ENCODE measurements at places on chromosomes 3 and 15. TPM values are rescaled to one million over a fixed set of nuclear protein-coding genes. Genes with fewer than 3 reads are reported as not detected.

- no peak overlapping the region for H3K4me3 ChIP-seq
- no peak overlapping the region for H3K27ac ChIP-seq
- H3K36me3 ChIP-seq: no peaks in the 10 kb centered on the region
- no peaks in the 10 kb centered on the region for H3K27me3 ChIP-seq
- no peaks in the 10 kb centered on the region for H3K4me1 ChIP-seq
- DNase-seq: no peak
These were observed 204.2 kb upstream of the PROK2 start for GRCh38 chr3:71989165-71989564.

DNA sequence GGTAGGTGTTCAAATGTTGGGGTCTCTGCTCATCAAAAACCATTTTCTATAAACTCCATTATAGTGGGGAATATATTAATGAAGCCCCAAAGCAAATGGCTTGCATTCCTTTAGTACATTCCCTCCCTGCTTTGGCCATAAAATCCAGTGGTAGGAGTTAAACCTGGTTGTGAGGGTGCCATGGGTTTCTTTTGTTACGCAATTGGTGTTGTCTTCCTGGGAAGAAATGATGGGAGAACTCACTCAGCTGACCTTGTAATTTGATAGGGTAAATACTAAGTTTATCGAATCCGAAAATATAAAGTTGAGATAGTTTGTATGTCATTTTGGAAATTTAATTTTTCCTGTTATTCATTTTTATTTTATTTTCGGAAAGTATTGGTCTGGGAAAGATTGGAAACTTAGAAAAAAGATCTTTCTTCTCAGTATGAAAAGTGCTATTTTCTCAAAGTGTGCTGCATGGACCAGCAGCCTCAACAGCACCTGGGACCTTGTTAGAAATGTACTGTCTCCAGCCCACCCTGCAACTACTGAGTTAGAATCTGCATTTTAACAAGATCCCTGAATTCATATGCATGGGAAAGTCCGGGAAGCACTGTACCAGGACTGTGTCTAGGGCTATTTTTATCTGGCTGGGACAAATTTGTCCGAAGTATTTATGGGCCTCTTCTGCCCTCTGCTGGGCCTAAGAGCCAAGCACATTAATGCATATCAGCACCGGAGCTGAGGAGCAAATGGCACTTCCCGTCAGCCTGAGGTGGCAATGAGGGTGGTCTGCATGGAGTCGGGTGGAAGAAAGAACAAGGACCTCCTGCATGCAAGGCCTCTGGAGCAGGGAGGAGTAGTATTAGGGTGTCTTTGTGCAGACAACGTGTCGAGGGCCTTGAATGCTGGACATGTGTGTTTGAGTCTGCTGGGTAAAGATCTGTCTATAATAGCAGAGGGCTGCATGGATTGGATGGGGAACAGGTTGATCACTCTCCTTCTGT, 54.7 kb downstream of the FAM81A start:
- H3K36me3 ChIP-seq: no peaks in the 10 kb centered on the region
- H3K4me1 ChIP-seq: no peaks in the 10 kb centered on the region
- no peak overlapping the region for H3K27ac ChIP-seq

DNA sequence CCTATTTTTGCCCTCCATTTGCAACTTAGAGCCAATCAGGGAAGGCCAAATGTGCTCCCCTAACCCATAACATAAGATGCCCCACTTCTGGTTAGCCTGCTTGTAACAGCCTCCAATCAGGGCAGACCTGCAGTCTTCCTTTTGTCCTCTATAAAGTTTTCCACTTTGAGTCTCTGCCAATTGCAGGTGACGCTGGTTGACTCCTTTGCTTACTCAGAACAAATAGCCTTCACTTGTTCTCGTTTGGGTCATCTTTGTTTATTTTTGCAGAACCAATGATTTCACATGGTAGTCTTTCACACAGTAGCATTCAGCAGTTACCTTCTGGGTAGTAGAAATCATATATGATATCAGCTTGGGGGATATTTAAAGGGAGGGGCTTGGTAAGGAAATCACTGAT, 225.6 kb downstream of the MINAR1 start:
- H3K4me1 ChIP-seq: no peaks in the 10 kb centered on the region
- H3K27me3 ChIP-seq: no peaks in the 10 kb centered on the region
- H3K36me3 ChIP-seq: no peaks in the 10 kb centered on the region

Gene MYRIP
- 12.7 TPM for total RNA-seq

Gene XYLB
- total RNA-seq: 0.43 TPM

Gene ZBTB47
- 69.3 TPM for total RNA-seq

DNA sequence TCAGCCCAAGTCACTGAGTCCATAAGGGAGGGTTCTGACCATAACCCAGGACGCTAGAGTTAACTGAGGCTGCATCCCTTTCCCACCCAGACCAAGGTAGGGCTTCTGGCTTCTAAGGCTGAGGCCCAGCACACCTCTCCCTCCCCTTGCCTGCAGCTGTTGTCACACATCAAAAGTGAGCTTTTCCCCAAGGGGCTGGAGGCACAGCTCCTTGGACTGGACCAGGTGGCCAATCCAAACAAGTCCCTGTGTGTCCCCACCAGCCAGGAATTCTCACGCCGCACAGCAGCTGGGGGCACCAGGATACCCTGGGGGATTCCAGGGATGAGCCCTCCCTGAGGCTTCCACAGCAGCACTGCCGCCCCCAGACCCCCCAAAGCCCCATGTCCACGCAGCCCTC, 22.3 kb upstream of the ISLR2 start:
- no peak overlapping the region for H3K27ac ChIP-seq
- H3K36me3 ChIP-seq: no peaks in the 10 kb centered on the region
- H3K27me3 ChIP-seq: no peaks in the 10 kb centered on the region
- H3K4me3 ChIP-seq: no peak overlapping the region
- no peak for DNase-seq

- H3K27me3 ChIP-seq: no peaks in the 10 kb centered on the region
- no peaks in the 10 kb centered on the region for H3K36me3 ChIP-seq
- no peaks in the 10 kb centered on the region for H3K4me1 ChIP-seq
- H3K4me3 ChIP-seq: no peak overlapping the region
- peak overlapping the region; percentile 31 for H3K27ac ChIP-seq
These were observed 97.3 kb upstream of the LRIG1 start for GRCh38 chr3:66598168-66598567.

DNA sequence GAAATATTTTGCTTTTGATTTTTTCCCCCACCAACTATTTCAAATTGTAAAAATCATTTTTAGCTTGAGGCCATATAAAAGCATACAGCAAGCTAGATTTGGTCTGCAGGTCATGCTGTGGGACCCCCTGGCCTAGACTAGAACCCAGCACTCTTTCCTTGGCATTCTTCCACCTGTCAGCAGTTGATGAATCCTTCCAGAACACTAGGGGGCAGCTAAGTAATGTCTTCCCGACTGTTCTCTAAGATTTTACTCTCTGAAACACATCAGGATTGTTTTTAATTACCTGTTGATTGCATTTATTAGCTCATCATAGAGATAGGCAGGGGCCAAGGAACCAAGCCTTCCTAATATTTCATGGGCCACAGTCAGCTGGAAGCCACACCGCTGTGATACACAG, 174.5 kb downstream of the CACNA1D start:
- H3K4me3 ChIP-seq: no peak overlapping the region
- no peaks in the 10 kb centered on the region for H3K36me3 ChIP-seq
- no peak overlapping the region for H3K27ac ChIP-seq
- no peak for DNase-seq
- no peaks in the 10 kb centered on the region for H3K4me1 ChIP-seq
- no peaks in the 10 kb centered on the region for H3K27me3 ChIP-seq

Gene SNX33
- 53.5 TPM for total RNA-seq

- no peak for DNase-seq
- no peaks in the 10 kb centered on the region for H3K4me1 ChIP-seq
- H3K36me3 ChIP-seq: no peaks in the 10 kb centered on the region
- no peak overlapping the region for H3K27ac ChIP-seq
- H3K4me3 ChIP-seq: no peak overlapping the region
These were observed 12.8 kb downstream of the LRRC28 start for GRCh38 chr15:99264125-99264524.

DNA sequence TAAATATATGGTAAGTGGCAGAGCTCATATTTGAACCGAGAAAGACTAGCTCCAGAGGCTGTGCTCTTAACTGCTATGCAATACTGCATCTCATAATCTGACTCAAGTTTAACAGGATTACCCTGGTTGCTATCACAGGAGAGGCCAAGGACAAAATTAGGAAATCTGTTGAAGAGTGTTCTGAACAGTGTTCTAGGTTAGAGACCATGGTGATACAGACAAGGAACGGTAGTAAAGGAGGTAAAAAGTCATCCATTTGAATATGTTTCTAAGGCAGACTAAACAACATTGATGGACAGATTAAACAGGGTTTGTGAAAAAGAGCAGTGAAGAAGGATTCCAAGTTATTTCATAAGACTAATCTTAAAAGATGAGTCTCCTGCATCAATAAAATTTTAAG, 22.1 kb downstream of the PLOD2 start:
- peak overlapping the region; percentile 16 for H3K27ac ChIP-seq
- H3K4me3 ChIP-seq: no peak overlapping the region
- no peaks in the 10 kb centered on the region for H3K36me3 ChIP-seq
- H3K4me1 ChIP-seq: peaks cover 45% of the 10 kb centered on the region

DNA sequence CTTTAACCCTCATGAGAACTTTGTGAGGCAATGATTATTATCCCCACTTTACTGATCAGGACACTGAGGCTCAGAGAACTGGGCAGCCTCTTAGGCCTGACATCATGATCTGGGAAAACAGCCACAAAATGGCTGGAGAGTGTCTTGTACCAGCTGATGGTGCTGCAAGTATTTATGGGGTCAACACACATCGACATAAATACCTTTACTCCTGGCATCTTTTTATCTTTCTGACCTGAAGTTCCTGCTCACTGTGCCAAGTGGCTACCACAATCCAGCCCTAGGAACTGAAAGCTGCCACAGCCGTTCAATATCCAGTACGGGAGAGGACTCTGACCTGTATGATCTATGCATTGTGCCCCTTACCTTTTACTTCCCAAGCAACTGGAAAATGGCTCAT, 29.2 kb upstream of the MUC13 start:
- no peak overlapping the region for H3K27ac ChIP-seq
- no peaks in the 10 kb centered on the region for H3K4me1 ChIP-seq

GRCh38 chr3:40290396-40290795, 19.1 kb upstream of the EIF1B start:
- no peaks in the 10 kb centered on the region for H3K36me3 ChIP-seq
- no peaks in the 10 kb centered on the region for H3K4me1 ChIP-seq
- DNase-seq: no peak
- no peak overlapping the region for H3K27ac ChIP-seq

Gene TEX55
- not detected for total RNA-seq

Gene IQCF5
- not detected for total RNA-seq

GRCh38 chr3:156606729-156607128, 51.8 kb upstream of the SSR3 start:
- no peaks in the 10 kb centered on the region for H3K27me3 ChIP-seq
- no peaks in the 10 kb centered on the region for H3K36me3 ChIP-seq
- DNase-seq: no peak
- peaks cover 4% of the 10 kb centered on the region for H3K4me1 ChIP-seq

Gene SOX14
- not detected for total RNA-seq

Gene PLOD2
- 41.3 TPM for total RNA-seq

GRCh38 chr3:138468886-138469285, 34.5 kb downstream of the ESYT3 start:
- H3K4me3 ChIP-seq: no peak overlapping the region
- DNase-seq: no peak
- no peaks in the 10 kb centered on the region for H3K27me3 ChIP-seq
- H3K36me3 ChIP-seq: no peaks in the 10 kb centered on the region

DNA sequence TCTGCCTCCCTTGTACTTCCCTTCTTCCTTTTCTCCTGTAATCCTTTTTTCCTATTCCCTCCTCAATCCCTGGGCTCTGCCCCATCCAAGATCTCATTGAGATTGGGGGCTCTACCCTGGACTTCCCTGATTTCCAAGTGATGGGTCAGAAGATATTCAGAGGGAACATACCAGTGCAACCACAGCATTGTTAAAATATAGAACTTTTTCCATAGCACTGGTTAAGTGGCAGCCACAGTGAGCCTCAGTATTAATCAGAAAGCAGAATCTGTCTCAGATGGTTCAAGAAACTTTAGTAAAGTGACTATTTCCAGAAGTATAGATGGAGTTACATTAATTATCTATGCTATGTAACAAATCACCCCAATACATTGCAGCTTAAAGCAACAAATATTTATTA, 18.7 kb upstream of the SCN10A start:
- no peak for DNase-seq
- H3K27me3 ChIP-seq: no peaks in the 10 kb centered on the region
- H3K4me3 ChIP-seq: no peak overlapping the region
- H3K4me1 ChIP-seq: peaks cover 10% of the 10 kb centered on the region
- peak overlapping the region; percentile 28 for H3K27ac ChIP-seq
- H3K36me3 ChIP-seq: no peaks in the 10 kb centered on the region

- H3K4me1 ChIP-seq: no peaks in the 10 kb centered on the region
- H3K4me3 ChIP-seq: no peak overlapping the region
- no peak overlapping the region for H3K27ac ChIP-seq
- DNase-seq: no peak
These were observed 40.3 kb downstream of the RGMA start for GRCh38 chr15:93048759-93049161.

Gene COL6A5
- total RNA-seq: not detected
